ENCODE measurements at places on chromosomes 16 and 17. TPM values are rescaled to one million over a fixed set of nuclear protein-coding genes. Genes with fewer than 3 reads are reported as not detected.

The AHSP gene
- not detected for total RNA-seq

The PRR35 gene
- total RNA-seq = not detected

DNA sequence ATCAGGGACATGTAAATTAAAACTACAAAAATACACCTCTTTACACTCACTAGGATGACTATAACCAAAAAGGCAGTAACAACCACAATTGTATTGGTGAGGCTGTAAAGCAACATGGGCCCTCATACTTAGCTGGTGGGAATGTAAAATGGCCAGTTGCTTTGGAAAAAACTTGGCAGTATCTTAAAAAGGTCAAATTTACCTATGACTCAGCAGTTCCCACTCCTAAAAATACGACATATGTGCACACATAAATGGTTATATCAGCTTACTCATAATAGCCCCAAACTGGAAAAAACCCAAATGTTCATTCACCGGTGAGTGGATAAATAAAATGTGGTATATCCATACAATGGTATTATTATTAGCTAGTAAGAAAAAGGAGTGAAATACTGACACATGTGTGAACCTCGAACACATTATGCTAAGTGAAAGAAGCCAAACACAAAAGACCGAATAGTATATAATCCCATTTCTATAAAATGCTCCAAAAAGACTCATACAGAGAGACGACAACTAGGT is 391.4 kb downstream of the NPIPA8 start:
- no peak for DNase-seq
- no peak overlapping the region for H3K27ac ChIP-seq
- H3K4me1 ChIP-seq = no peaks in the 10 kb centered on the region
- H3K36me3 ChIP-seq = no peaks in the 10 kb centered on the region
- H3K4me3 ChIP-seq = no peak overlapping the region

- no peaks in the 10 kb centered on the region for H3K27me3 ChIP-seq
- peaks cover 37% of the 10 kb centered on the region for H3K4me1 ChIP-seq
- no peak overlapping the region for H3K27ac ChIP-seq
- H3K4me3 ChIP-seq = no peak overlapping the region
Observed at GRCh38 chr16:66258916-66259845, 107.3 kb upstream of the CDH5 start.

GRCh38 chr16:75097941-75098901 is 18.4 kb downstream of the LDHD start:
- no peak overlapping the region for H3K4me3 ChIP-seq
- DNase-seq = no peak
- no peaks in the 10 kb centered on the region for H3K27me3 ChIP-seq
- no peak overlapping the region for H3K27ac ChIP-seq
- no peaks in the 10 kb centered on the region for H3K36me3 ChIP-seq

The ABAT gene
- 4.4 TPM for total RNA-seq

DNA sequence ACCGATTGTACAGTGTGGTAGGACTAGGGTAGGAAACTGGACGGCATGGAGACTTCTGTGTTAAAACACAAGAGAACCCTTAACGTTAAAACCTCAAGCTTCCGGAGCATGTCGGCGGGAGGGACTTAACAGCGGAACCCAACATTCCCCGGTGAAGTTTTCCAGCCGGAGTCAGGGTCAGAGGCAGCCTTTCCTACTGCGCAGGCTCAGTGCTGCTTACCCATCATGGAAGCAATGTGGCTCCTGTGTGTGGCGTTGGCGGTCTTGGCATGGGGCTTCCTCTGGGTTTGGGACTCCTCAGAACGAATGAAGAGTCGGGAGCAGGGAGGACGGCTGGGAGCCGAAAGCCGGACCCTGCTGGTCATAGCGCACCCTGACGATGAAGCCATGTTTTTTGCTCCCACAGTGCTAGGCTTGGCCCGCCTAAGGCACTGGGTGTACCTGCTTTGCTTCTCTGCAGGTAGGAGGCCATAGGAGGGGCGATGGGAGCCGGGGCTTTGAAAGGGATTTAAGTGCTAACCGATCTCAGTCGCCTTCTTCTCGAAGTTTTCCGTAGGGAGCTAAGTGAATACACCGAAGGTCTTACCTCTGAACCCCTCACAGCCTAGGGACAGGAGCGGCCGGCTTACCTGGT is at the start of gene PIGL:
PIGL (plus strand) TSS at position 209 of the 634 bp plus-strand sequence; CDS start at position 226, 17 bp downstream.
- peak within 1 kb of the TSS; percentile 94 for H3K4me3 ChIP-seq
- no peaks in the 10 kb centered on the region for H3K27me3 ChIP-seq
- DNase-seq = peak; percentile 77
- H3K36me3 ChIP-seq = peaks cover 6% of the 10 kb centered on the region
- peaks cover 19% of the 10 kb centered on the region for H3K4me1 ChIP-seq
